Natural killer cell (primary cell): ENCODE measurements at places on chromosomes 5 and 9. TPM values are rescaled to one million over a fixed set of nuclear protein-coding genes. Genes with fewer than 3 reads are reported as not detected.

PPP2R2B gene
- total RNA-seq: 44.9 TPM

ZFP37 gene
- 0.89 TPM for total RNA-seq

PCDHA10 gene
- not detected for total RNA-seq

HMGCR gene
- total RNA-seq: 44.2 TPM

CCDC183 gene
- 0.75 TPM for total RNA-seq

NOXA1 gene
- total RNA-seq: 4.7 TPM

ZDHHC11 gene
- total RNA-seq: 7.0 TPM

DCTN3 gene
- 135 TPM for total RNA-seq

FBP2 gene
- not detected for total RNA-seq

PCDHB3 gene
- total RNA-seq: not detected

PCDH1 gene
- total RNA-seq: 19.2 TPM

SKP2 gene
- 20.5 TPM for total RNA-seq

TMC1 gene
- total RNA-seq: not detected

SPATA31E1 gene
- total RNA-seq: not detected

TNFSF15 gene
- total RNA-seq: not detected

ARHGEF39 gene
- 1.5 TPM for total RNA-seq
